ENCODE measurements at places on chromosomes 7 and 10.

DNA sequence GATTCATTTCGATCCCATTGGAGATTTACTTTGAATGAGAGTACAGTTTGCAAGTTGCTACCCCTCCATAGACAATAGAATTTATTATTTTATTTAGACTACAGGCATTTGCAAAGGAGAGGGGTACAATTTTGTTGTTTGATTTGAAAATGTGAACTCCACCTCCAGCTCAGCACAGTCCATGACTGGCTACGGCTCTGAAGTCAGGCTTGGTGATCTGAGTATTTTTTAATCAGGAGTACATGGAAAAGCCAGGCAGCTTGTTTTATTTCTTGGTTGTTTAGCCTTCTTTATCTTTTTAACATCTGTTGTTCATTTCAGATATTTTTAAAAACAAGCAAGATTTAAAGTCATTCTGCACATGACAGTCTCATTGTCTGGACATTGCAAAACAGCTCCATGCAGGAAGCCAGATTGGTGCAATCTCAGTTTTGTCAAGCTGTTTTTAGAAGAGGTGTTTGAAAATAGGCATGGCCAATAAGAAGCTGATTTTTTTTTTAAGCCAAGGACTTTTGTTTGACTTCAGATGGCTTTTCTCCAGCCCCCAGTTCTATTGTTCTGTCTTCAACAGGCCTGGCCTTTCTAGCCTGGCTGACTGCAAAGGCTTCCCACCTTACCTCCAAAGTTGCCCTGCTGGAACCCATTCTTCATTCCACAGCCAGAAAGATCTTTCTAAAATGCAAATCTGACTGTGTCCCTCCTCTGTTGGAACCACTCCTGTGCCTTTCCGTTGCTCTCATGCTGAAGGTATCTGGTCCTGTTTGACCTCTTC, 12.2 kb downstream of the PLXDC2 start:
- DNase-seq, result no peak

- DNase-seq, result no peak
Observed at GRCh38 chr7:18400726-18401125, 94.8 kb upstream of the HDAC9 start.

DNA sequence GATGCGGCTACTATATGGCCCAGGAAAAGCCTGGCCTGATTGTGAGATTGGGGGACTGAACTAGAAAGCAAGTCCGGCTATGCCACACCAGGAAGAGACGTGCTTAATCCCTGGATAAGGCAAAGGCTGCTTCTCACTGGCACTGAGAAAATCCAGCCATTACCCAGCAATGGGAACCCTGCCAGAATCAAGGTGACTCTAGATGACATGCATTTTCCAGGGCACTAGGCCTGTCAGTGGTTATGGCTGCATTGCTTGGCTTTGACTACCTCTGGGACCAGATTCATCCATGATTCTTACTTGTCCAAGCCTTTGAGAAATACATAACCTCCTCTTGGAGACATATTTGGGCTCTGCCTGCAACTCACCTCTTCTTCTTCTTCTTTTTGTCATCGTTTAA, 317.2 kb downstream of the GRID1 start:
- no peak for DNase-seq

DNA sequence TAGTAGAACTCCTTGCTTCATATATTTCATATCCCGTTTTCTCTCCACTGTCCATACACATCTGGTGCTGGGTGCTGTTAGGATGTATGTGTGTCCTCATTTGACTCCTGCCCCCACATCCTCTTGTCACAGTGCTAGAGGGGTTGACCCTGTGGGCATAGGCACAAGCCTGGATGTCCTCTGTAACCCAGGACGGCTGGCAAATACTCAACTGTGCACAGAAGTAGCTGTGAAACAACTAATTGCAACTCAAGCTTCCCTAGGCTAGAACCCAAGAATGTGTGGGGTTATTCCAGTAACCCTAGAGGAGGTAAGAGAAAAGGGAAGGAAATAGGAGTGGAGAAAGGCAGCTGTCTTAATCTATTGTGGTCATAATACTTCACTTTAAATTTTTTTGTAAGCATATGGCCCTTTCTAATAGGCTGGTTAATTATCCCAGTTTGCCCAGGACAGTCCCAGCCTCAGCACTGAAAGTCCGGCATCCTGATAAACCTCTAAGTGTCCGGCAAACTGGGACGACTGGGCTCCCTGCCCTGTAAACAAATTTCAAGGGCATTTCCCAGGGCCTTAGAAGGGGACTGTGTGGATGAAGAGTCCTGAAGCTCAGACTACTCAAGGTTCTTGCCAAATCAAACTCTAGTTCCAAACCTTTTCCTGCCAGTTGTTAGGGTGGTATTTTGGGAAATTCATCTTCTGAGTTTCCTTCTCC, 283.2 kb upstream of the CELF2 start:
- DNase-seq, result no peak

- no peak for DNase-seq
Observed at GRCh38 chr7:74306004-74306729, 17.0 kb downstream of the CLIP2 start.

DNA sequence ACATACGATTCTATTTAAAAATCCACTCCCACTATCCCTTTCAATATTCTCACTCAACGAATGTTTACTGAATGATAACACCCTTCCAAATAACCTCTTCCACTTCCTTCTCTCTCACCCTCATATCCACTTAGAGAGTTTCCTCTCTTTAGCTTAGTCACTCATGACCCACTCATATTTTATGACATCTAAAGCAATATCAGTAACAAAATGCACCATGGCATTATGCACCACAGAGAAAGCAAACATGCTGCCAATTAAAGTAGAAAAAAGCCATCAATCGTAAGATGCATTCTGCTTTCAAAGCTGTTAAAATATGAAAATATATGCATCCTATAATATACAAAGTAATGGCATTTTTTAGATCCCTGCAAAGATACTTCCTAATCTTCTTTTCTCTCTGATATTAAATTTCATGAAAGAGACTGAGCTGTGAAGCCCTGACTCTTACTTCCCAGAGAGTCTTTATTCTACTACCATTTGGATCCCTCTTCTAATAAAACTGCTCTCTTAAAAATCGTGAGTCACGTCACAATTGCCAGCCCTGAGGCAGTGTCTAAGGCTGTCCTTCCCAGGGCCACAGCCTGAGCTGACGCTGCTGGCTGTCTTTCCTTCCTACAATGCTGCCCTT, 283.0 kb upstream of the KLF6 start:
- no peak for DNase-seq

DNA sequence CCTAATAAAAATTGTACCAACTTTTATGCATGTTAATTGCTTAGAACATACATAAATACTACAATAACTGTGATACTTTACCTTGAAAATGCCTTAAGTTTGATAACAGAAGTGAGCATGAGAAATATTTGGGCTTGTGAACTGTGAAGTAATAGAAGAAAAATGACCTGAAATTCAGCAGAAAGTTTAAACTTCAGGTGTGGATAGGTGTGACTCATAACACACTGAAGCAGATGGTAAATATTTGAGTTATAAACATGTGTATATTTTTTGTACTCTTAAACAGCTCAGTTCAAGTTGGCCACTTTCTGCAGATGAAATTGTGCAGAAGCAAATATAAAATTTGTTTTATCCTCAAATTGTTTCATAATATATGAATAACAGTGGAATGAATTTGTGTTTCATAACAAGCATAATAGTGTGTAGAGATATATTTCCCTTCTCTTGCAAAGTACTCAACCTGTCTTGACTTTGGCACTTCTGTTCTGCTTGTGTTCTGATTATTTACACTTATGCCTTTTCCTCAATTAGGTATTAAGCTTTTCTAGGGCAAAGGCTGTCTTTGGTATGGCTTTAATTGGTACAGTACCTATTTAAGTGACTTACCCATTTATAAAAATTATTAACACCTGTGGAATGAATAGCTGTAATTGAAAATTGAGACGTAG, 122.4 kb downstream of the PRKG1 start:
- no peak for DNase-seq

DNA sequence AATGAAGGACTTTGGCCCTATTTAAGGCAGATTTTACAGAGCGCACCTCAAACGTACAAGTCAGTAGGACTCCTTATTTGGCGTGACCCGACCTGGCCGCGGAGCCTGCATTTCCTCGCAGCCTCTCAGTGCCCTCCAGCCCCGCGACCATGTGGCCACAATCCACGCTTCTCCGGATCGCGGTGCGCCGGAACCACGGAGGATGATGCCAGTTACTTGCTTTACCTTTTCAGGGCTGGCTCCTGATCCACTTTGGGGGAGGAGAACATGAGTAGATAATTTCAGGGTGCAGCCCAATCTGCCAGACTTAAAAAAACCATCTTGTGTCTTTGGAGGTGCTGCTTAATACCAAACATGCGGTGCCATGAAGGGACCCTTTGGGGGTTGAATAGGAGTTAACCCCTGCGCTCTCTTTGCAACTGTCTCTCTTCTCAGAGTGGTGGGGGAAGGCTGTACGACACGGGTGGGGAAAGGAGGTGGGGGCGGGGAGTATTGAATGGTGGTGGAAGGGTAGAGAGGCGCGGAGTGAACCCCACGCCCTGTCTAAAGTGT, 1.5 kb downstream of the FRAT1 start:
- DNase-seq, result peak; percentile 26

- no peak for DNase-seq
Observed at GRCh38 chr7:120431016-120431415, 158.0 kb downstream of the KCND2 start.

- no peak for DNase-seq
Observed at GRCh38 chr7:142866361-142867096, 11.7 kb downstream of the EPHB6 start.

GRCh38 chr10:31758495-31758894, 170.1 kb downstream of the ARHGAP12 start:
- DNase-seq, result peak; percentile 31

GRCh38 chr10:44647877-44648542, 263.1 kb upstream of the CXCL12 start:
- DNase-seq, result peak; percentile 34

GRCh38 chr7:135822376-135822775, 73.8 kb upstream of the FAM180A start:
- no peak for DNase-seq

DNA sequence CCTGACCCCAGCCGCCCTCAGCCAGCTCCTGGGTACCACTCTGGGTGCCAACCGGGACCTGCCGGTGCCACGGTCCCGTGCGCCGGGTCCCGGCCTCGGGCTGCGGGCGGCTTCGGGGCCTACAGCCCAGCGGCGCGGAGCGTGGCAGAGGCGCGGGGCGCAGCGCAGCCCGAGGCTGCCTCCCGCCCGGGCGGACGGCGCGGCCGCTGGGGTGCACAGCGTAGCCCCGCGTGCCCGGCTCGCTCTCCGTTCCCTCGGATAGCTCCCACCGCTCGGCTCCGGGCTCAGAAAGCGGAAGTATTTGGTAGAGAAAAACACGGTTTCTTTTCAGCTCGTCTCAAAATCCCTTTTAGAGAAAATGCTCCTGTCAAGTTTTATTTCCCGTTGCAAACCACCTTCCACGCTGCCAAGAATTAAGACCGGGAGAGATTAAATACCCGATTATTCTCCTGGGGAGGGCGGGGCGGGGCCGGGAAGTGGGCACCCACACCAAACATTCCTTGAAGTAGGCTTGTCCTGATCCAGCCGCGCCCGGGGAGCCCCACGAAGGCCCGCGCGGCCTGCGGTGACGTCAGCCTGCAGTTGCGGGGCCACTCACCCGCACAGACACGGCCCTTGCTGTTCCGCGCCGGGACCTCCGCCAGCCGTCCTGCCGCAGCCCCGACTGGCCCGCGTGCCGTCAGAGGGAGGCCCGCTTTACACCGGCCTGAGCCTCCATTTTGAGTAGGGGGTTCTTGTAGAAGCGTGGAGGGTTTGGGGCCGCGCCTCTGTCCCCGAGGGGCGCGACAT, 7.2 kb downstream of the HOXA13 start:
- DNase-seq, result no peak

- no peak for DNase-seq
Observed at GRCh38 chr10:74223755-74224529, 72.9 kb downstream of the ADK start.

All from left cardiac atrium (tissue), 4 donors.